ENCODE measurements at places on chromosomes 6 and 20.

DNA sequence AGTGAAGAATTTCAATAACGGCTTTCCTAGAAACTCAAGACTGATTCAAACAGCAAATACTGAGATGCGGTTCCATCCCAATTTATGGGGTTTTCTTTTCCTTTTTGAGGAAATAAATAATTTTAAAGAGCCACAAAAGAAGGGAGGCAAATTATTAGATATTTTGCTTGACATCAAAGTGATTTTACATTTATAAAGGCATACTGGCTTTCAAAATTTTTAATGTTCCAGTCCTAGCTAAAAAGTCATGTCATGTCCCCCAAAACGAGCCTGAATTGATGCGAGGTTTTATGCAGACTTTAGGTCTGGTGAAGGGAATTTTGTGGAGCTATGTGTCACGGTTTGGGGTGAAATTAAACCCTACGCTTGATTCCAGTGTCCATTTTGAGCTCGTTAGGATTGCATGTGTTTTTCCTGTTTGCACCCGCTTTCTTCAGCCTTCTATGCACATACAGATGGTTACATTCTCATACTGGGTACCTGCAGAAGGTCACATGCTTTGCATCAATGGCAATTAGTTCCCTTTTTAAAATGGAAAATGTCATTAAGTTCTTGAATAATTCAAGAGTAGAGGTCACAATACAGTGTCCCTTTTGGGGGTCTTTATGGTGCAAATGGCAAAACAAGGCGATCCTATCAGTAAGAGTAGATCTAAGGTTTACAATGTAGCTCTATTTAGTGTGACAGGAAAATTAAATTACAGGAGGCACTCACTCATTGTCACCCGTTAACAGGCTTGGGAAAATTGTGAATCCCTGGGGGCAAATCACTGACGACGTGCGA is 17.3 kb downstream of the FOXA2 start:
- DNase-seq: no peak

DNA sequence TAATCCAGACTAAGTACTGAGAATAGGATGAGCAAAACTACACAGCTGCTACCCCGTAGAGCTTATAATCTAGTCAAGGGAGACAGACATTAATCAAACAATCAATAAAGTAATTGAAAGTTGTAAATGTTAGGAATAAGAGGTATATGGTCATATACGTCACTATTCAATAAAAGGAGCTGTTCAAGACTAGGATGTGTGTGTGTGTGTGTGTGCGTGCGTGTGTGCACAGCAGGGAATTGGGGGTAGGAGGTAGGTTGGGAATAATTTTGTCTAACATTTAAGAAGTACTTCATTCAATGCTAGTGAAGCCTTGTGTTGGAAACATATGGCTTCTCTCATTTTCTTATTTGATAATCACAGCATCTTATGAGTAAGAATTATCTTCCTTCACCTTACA is 41.8 kb downstream of the SESN1 start:
- no peak for DNase-seq

- DNase-seq: no peak
These were observed 4.6 kb downstream of the CST7 start for GRCh38 chr20:24953621-24954133.

DNA sequence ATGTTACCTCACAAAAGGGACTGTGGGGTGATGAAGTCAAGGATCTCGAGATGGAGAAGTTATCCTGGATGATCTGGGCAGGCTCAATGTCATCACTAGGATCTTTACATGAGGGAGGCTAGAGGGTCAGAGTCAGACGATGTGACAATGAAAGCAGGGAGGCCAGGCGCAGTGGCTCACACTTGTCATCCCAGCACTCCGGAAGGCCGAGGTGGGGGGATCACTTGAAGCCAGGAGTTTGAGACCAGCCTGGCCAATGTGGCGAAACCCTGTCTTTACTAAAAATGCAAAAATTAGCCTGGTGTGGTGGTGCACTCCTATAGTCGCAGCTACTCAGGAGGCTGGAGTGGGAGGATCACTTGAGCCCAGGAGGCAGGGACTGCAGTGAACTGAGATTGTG is 68.8 kb downstream of the TTLL2 start:
- DNase-seq: no peak

- DNase-seq: no peak
These were observed 125.4 kb downstream of the ADGRB3 start for GRCh38 chr6:68760485-68760884.

- no peak for DNase-seq
These were observed 5.2 kb downstream of the NAPB start for GRCh38 chr20:23415959-23416583.

- no peak for DNase-seq
These were observed 11.4 kb downstream of the HECA start for GRCh38 chr6:139146317-139146726.

- DNase-seq: no peak
These were observed 290.0 kb downstream of the TFAP2B start for GRCh38 chr6:51108563-51109234.

DNA sequence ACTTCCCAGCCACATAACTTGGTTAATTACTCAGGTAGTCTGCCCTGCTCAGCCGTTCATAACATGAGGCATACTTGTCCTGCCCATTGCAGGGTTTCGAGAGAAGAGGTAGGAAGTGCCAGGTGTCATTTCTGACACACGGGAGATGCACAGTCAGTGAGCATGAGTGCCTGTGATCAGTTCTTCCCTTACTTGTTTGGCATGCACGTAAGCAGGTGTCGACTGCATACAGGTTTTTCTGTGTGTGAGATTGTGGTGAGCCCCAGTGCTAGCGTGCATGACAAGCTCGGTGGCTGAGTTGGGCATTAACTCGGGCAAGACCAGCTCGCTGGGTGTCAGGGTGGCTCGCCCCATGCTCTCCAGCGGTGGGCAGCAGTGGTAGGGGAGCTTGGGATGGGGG is 51.2 kb upstream of the SLC22A1 start:
- no peak for DNase-seq

GRCh38 chr6:85792254-85792653 is 149.6 kb upstream of the SYNCRIP start:
- no peak for DNase-seq

- no peak for DNase-seq
These were observed 209.7 kb downstream of the TMEM200A start for GRCh38 chr6:130575557-130575956.

DNA sequence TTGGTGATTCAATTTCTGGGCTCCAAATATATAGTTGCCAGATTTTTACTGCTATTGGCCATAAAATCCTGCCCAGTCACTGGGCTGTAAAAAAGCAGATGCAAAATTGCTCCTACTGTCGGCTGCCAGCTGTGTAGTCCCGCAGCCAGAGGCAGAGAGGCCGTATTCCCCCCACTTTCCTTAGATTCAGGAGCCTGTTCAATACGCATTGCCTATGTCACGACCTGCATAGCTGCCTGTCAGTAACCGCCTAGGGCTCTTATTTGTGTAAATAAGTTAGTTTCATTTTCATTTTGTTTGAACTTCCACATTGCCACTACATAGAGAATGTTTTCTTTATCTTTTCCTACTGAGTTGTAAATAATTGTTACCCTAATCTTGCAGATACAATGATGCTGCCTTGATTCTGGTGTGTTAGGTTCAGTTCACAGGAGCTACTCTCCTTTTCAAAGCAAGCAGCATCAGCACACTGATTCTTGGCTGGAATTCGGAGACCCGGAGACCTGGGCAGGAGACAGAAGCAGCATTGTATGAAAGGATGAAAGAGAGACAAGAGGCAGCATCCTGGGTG is 46.0 kb upstream of the UST start:
- no peak for DNase-seq

DNA sequence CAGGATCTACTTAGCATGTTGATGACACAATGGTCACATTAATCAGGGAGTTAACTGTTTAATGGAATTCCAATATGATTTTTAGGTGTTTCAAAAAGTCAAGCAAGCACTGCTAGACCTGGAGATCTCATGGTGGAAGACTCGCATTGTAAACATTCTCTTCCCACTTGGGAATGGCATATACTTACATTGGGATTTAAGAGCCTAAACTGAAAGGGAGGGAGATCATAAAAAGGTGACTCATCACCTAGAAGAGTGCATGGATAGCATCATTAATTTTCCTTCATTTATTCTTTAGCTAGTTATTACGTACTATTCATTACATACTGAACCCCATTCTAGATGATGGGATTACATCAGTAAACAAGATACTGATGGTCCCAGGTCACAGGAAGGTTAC is 185.4 kb downstream of the TASP1 start:
- DNase-seq: no peak

- no peak for DNase-seq
These were observed 2.5 kb downstream of the TAP1 start for GRCh38 chr6:32851025-32851424.

DNA sequence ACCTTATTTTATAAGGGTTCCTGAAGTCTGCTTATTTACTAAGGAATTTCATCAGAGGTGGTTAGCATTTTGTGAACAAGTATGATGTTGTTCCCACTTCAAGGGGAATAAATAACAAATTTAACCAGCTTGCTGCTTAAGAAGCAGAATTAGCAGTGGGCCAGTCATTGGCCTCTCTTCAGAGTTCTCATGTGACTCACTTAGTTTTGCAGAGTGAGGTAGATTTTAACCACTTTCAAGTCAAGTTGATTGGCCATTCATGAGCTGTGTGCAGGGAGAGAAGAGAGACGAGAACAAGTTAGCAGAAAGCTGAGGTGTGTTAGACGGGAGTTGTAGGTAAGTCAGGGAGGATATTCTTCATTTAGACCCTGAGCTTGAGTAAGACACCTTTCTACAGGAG is 18.1 kb downstream of the TOP1 start:
- DNase-seq: no peak

DNA sequence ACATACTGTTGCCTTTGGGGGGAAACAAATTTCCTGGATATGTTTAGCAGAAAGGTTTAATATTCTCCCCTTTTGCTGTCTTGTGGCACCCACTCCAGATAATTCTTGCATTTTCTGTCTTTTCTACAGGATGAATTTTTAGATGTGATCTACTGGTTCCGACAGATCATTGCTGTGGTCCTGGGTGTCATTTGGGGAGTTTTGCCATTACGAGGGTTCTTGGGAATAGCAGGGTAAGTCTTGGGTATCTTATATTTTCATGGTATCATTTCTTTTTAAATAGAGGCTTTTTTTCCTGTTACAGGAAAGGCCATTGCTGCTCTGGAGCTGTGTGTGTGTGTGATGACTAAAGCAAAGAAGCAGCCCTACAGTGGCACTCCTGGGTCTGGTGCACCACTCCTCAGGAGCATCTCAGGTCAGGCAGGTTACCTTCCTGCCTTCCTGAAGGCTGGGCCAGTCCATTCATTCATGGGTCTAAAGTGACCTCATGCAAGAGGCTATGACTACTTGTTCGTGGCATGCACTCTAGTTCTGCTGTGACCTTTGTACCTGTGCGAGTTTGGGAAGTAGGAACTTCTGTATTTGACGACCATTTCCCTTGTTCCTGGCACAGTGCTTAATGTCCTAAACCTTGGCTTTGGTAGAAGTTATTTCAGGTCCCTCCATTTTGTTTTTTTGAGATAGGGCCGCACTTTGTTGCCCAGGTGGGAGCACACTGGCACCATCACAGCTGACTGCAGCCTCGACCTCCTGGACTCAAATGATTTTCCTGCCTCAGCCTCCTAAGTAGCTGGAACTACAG is 2.2 kb downstream of the RAB5IF start:
- DNase-seq: no peak

GRCh38 chr20:45311589-45312211 is 3.6 kb upstream of the MATN4 start:
- peak; percentile 36 for DNase-seq
